ENCODE measurements at places on chromosomes 11 and 22.

- no peak for DNase-seq
Measured at GRCh38 chr11:72431846-72432245, 2.5 kb downstream of the CLPB start.

DNA sequence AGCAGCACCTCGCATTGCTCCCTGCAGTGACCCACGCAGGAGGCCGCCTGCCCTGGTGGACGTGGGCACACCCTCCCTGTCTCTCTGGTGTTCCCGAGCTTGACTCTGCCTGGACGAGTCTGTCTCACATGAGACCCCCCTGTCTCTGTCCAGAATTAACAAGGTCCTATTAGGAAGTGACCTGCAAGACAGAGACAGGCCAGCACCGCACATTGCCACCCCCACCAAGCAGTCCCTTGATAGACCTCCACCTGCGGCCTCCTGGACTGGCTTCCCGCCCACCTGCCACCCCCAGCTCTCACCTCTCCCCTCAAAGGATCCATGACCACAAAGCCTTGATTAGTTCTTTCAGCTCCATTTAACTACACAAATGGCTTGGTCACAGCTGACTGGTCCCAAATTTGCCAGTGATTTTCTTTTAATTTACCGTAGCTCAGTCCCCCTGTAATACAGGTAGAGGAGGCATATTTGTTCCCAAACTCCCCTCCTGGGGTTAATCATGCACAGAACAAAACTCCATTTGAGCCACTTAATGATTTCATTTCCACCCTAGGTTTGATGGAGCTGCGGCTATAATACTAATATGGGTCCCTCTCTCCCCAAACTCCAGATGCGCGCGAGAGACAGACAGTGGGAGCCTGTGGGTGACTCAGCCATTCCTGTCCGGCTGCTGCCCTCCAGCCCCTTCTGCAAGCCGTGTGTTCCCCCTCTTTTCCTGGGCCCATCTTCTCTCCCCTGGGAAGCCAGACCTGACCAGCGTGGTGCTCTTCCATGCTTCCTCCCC, 11.2 kb downstream of the SPATA19 start:
- no peak for DNase-seq

GRCh38 chr11:64164392-64165312, 1.3 kb downstream of the MACROD1 start:
- no peak for DNase-seq

- no peak for DNase-seq
Measured at GRCh38 chr22:31332010-31332409, 14.1 kb downstream of the PATZ1 start.

GRCh38 chr22:38751066-38751421, 4.8 kb downstream of the SUN2 start:
- DNase-seq, result no peak

GRCh38 chr22:34960005-34960404, 106.0 kb upstream of the ISX start:
- no peak for DNase-seq

- peak; percentile 59 for DNase-seq
Measured at GRCh38 chr11:69310934-69311766, 17.2 kb downstream of the MYEOV start.

- no peak for DNase-seq
Measured at GRCh38 chr11:10526974-10527918, 13.7 kb downstream of the RNF141 start.

- no peak for DNase-seq
Measured at GRCh38 chr22:25007444-25008106, 55.1 kb downstream of the KIAA1671 start.

Measured in activated T-cell treated with anti-CD3 and anti-CD28 coated beads, Interleukin-2, amount 50 U/mL, for 48 hours (primary cell).